ENCODE measurements at places on chromosomes 2 and 18.

- no peak for DNase-seq
These were observed 674.3 kb downstream of the STK39 start for GRCh38 chr2:167572883-167573619.

DNA sequence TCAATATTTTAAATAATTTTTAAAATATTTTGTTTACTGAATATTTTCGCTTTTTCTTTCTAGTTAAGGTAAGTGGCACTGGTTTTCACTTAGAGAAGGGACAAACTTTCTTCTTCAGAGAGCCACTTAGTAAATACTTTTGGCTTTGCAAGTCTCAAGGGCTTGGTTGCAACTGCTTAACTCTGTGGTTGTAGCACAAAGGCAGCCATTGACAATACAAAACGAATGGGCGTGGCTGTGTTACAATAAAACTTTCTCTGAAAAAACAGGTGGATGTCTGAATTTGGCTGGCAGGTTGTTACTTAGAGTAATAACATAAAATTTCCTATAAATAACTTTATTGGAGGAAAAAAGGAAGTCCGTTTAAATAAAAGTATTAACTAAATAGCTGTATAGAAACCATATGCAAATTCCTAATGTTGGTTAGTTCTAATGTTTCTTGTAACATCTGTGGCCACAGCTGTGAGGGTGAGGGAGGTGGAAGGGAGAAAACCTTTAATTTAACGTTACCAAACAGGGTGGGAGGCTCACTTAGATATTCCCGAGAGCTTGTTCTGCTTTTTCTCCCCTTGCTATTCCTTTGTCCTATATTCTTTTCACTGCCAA, 62.4 kb upstream of the TNP1 start:
- DNase-seq, result no peak

- DNase-seq, result no peak
These were observed 448.0 kb upstream of the SPRED2 start for GRCh38 chr2:65880436-65880835.

- no peak for DNase-seq
These were observed 28.4 kb upstream of the LONRF2 start for GRCh38 chr2:100350661-100351185.

DNA sequence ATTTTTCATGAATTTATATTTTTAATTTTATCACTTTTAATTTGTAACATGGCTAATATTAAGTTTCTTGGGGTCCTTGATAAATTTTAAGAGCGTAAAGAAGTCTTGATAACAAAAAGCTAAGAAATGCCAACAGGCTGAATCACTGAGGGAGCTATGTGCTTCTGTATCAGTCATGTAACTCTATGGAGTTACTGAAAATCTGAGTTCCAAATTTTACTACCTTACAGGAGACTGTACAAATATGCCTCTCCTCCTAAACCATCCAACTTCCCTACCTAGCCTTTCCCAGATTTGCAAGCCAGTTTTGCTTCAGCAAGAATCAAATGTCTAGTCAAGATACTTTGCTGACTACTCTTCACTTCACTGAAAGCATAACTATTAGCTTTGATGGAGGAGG, 35.7 kb downstream of the FEZ2 start:
- DNase-seq, result no peak

- DNase-seq, result no peak
These were observed 50.5 kb downstream of the DDX1 start for GRCh38 chr2:15642011-15642814.

- DNase-seq, result no peak
These were observed 1.1 kb downstream of the LRATD1 start for GRCh38 chr2:14633461-14634181.

GRCh38 chr2:74682501-74682900, 28.5 kb downstream of the SEMA4F start:
- DNase-seq, result no peak

DNA sequence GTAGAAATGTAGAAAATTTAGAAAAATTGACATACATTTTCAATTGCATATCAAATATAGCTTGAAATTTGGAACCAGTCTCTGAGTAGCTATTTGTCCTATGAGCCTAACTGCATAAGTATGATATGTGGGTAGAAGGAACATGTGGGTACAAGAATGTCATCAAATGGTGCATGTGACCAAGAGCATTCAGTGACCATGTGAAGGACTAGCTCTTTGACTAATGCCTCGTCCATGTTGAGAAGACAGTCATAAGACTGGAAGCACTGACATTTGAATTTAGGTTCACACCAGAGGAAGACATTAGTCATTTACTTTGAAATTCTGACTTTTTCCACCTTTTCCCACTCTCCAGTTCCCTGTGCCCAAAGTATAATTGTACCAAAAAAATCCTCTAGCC, 12.6 kb downstream of the MRPL44 start:
- DNase-seq, result no peak

- DNase-seq, result no peak
These were observed 55.8 kb upstream of the ALPP start for GRCh38 chr2:232322560-232323327.

GRCh38 chr2:172836347-172836821, 100.7 kb downstream of the RAPGEF4 start:
- no peak for DNase-seq

DNA sequence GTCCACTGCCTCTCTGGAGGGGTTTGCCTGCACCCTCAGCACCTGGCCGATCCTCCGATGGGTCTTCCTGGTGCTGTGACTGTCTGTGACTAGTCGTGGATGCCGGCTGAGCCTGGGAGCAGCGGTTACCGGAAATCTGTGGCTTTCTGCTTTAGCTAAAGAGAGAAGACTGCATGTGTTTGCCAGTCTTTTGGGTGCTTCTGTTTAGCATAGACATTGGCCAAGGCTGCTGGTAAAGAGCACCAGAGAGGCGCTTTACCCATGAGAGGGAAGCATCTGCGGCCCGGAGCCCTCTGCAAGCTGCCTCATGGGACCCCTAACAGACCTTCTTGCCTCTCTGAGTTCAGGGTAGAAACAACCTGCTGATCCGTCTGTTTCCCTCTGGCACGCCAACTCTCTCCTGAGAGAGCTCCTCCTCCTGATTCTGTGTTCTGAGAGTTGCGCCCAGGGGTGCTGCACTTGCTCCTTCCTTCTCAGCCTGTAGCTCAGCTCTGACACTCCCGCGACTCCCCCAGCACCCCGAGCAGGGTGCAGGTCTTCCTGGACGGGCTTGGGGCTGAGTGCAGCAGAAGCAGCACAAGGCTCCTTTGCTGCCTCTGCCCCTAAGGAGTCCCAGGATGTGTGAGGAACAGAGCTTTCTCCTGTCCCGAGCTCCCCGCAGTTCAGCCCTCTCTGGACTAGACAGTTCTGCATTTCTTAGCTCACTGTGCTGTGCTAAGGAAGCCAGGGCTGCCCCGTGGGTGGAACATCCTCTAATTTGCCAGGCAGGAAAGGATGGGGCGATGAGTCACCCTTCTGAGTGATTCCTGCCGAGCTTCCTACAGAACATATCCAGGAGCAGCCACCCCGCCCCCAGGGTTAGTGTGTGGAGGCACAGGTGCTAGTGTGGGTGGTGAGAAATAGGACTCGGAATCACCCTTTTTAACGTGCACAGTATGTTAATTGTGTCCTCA, 203.2 kb downstream of the SH3RF3 start:
- no peak for DNase-seq

GRCh38 chr18:13159579-13159978, 59.0 kb upstream of the LDLRAD4 start:
- peak; percentile 15 for DNase-seq

GRCh38 chr18:60976976-60977375, 356.3 kb upstream of the CDH20 start:
- no peak for DNase-seq

DNA sequence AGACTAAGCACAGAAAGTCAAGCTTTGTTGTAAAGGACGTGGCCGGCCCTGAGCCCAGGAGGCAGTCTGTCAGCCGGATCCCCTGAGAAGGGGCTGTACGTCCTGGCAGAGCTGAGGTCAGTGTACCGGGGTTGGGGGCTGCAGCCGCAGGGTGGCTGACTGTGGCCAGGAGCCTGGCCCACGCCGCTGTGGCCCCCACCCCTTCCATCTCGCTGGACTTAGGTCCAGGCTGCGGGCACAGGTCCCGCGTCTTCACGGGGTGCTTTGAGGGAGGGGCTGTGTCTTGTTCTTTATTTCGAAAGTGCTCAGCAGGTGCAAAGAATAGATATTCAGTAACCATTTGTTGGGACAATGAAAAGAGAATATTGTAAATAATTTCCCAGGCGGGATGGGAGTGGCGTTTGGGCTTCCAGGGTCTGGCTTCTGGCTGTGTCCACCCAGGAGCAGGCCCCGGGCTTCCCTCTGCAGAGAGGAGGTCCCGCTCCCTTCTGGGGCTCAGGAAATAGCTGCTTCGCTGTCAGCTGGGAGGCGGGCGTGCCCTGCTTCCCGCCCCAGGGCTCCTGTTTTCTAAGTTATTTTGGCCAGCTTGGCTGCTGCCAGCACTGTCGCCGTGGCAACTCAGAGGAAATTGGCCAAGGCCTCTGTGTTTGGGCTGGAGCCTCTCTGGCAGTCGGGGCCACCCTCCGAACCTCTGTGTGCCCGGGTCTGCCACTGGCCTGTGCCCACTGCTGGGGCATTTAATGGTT, 7.4 kb downstream of the NFATC1 start:
- no peak for DNase-seq

DNA sequence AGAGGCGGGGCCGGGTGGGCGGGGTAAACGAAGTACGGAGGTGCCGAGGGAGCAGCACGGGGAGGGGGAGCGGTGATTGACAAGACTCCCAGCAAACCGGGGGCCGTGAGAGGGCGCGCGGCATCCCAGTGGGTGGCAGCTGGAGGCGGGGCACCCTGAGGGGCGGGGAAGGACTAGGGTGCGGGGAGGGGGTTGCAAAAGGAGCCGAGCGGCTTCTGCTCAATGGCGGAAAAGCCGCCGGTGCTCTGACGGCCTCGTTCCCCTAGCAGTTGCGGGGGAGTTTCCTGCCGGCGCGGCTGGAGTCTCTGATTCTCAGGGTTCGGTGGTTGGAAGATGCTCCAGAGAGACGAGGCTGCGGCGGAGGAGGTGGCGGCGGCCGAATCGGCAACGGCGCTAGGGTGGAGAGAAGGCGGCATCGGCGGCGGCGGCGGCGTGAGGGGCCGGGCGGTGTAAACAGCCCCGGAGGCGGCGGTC, at the start of gene PPM1B:
Gene PPM1B, plus strand, starts transcription at position 195 of the 474 bp plus-strand sequence. CDS start 32,325 bp downstream, outside the sequence.
- DNase-seq, result no peak

DNA sequence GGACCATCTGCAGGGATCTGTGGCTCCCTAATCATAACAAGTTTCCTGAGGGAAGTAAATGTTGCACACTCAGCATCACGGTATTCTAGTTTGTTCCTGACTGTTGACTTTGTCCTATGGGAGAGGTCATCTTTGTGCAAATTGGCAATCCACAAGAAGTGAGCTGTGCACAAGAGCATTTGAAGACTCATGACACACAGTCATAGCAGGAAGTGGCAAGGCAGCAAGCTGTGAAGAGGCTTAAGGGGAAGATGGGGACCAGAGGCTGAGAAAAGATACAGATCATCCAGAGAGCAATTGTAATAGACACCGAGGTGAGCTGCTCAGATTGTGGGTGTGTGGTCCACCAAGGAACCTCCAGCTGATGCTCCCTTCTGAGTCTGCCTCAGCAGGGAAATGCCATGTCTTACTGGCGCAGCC, 2.7 kb downstream of the TNP1 start:
- DNase-seq, result no peak

DNA sequence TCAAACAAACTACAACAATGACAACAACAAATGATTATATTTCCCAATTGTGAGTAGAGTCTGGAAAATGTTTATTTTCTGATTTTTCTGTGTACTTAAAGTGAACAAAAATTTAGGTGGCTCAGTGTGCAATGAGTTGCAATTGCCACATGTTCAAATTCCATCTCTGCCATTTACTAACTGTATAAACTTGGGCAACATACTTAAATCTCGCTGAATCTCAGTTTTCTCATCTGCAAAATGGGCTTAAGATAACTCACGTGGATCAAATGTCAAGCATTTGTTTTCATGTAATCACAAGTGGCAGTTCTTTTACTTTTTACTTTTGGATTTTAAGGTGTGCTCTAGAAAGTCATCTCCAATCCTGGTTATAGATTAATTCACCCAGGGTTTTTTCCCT, 416.8 kb upstream of the HNRNPA3 start:
- DNase-seq, result no peak

DNA sequence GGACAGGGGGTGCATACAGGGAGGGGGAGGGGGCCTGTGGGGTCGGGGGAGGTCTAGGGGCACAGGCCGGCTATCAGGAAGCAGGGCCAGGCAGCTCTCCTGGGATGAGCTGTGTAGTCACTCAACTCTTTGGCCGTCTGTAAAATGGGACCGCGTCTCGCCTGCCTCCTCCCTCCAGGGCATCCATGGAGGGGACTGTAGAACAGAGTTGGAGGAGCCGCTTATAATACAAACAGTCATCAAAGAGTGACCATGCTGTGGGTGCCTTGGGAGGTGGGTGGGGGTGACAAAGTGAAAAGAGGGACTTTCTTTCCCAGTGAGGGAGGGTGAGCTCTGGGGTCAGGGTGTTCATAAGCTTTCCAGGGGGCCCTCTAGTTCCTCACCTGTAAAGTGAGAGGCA, 169.6 kb upstream of the HAAO start:
- DNase-seq, result no peak

DNA sequence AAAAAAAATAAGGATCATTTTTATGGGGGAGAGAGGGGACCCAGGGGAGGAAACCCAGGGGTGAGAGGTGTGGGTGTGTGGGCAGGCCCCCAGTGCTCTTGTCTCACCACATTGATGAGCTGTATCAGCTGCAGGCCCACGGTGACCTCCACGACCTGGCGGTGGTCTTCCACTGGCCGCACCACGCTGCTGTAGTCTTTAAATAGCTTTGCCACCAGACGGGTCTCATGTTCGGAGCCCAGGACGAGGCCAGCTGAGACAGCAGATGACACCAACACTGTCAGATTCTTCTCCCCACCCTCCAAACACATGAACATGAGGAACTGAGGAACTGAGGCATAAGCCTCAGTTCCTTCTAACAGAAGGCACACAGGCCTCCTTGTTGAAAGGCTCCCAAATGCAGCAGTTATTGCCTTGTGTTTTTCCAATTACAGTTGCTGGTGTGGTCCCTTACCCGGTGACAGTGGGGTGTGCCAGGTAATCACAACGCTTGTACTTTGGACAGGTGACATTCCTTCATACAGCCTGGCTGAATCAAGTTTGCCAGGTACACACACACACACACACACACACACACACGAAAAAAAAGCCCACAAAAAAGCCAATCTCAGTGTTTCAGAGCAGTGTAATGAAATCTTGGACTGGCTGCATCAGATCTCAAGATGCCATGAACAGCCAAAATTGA, 4.7 kb downstream of the CHRNA1 start:
- no peak for DNase-seq

- no peak for DNase-seq
These were observed 29.4 kb downstream of the HADHB start for GRCh38 chr2:26274058-26274613.

GRCh38 chr2:11325961-11326676, 18.3 kb downstream of the ROCK2 start:
- no peak for DNase-seq

DNA sequence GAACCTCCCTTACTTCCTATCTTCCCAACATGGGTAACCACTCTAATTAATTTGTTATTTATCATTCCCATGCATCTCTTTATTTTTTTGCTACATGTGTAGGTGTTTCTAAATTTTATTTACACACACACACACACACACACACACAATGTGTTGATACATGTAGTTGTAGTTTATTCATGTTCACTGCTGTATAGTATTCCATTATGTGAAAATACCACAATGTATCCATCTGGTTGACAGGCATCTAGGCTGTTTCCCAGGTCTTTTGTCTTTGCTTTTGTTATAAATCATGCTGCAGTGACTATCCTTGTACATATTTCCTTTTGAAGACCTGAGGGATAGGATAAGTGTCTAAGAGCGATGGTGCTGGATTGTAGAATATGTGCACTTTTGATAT, 59.7 kb downstream of the ACAA2 start:
- DNase-seq, result no peak
